ENCODE measurements at places on chromosomes 1 and 21.

DNA sequence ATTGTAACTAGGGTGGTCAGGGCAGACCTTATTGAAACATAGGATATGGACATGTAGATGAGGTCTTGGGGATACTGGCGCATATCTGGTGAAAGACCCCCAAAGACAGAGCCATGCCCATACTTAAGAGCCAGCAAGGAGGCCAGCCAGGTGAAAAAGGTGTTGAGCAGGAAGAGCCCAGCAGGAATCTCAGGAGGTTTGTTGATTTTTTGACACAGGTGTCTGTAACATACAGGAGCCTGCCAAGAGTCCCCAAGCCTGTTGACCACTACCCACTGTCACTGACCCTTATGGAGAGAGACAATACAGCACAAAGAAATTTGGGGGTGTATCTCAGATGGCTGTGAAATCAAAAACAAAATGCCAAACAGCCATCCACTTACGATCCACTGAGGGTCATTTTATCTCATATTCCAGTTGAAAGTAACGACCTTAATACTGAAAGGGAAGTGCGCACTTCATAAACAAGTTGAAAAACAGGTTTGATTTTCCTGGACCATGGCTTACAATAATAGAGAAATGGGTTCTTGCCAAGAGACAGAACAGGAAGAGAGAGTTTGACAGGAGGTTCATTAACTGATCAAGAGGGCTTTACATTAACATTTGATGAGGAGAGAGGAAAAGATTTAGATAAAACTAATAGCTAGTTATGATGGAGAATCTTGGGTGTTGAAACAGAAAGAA, 163.6 kb downstream of the GLUL start:
- no peak for DNase-seq

GRCh38 chr1:154407198-154408091, 2.3 kb downstream of the IL6R start:
- no peak for DNase-seq

DNA sequence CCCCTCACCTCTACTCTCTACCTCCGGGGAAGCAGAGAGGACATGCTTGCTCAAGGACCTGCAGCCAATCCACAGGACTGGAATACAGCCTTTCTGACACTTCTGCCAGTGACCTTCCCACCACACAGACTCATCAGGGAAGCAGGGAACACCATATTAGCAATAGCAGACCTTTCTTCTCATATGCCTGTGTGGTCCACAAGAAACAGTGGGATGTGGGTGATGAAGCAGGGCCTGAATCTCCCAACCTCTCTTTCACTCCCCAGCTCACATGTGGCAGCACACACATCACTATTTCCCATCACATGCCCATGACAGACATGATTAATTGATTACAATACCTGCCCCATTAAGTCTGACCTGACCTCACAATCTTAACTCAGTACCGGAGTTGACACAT, 695.1 kb downstream of the MATN1 start:
- no peak for DNase-seq

GRCh38 chr1:227320476-227320875, 2.2 kb upstream of the CDC42BPA start:
- no peak for DNase-seq

- peak; percentile 51 for DNase-seq
These were observed at the start of gene MAN1A2 for GRCh38 chr1:117367046-117368025. TSS of gene MAN1A2 (plus strand) at chr1:117367449. CDS start at chr1:117368184, 735 bp downstream.

GRCh38 chr21:32494934-32495709, 82.6 kb downstream of the EVA1C start:
- no peak for DNase-seq

DNA sequence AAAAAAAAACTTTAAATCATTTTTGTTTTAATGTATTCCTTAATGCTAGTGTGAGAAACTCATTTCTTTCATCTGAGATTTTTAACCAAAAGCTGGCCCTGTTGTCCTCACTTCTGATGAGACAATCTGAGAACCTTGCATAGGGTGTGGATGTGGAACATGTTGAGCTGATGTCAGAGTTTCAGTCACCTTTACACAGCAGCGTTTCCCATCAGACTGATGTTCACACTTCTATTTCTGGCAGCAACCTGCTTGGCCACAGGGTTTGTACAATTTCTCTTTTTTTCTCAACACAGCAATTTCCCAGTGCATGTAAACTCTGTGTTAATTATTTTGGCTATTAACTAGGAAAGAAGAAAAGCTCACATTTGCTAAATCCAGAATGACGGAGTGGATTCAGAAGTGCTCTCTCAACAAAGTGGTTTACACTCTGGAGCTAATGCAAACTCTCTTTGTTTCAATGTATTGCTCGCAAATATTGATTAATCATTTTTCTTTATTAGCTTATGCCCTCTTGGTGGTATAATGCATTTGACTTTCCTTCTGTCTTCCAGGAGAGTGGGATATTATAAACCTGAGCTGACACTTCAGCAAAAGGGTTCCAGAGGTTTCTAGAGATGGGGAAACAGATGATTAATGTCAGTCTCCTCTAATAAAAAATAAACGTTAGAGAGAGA, 70.5 kb upstream of the HSPA13 start:
- no peak for DNase-seq

- peak; percentile 54 for DNase-seq
These were observed 31.1 kb downstream of the MRAP start for GRCh38 chr21:32329776-32330175.

GRCh38 chr21:35035581-35035980, 13.5 kb downstream of the RUNX1 start:
- no peak for DNase-seq

- no peak for DNase-seq
These were observed 29.6 kb downstream of the B3GALT2 start for GRCh38 chr1:193156822-193157142.

- DNase-seq = peak; percentile 89
These were observed 41.8 kb upstream of the CAMTA1 start for GRCh38 chr1:6743189-6744101.

- DNase-seq = no peak
These were observed 56.3 kb upstream of the NEK2 start for GRCh38 chr1:211731456-211732292.

GRCh38 chr1:23824711-23825075, 536 bp downstream of the HMGCL start:
- peak; percentile 22 for DNase-seq

- DNase-seq = peak; percentile 65
These were observed 41.0 kb downstream of the RUNX3 start for GRCh38 chr1:24888971-24889676.

GRCh38 chr1:175839779-175840669, 96.6 kb upstream of the TNR start:
- DNase-seq = no peak

GRCh38 chr21:20522611-20523010, 475.6 kb upstream of the NCAM2 start:
- no peak for DNase-seq

DNA sequence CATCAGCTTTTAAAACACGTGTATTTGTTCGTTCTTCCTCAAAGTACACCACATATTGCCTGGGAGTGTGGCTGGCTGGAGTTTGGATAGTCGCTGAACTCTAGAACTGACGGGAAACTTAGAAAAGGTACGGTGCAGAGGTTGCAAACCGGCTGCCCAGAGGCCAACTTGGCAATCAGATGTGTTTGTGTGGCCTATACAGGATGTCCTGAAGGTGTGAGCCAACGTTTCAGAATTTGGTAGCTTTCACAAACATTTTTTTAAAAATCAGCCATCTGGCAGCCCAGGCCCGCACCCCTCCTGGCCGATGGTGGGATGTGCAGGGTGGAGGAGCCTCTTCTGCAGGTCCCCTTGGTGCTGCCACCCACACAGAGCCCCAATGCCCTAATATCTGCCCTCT, 73.6 kb upstream of the SLC25A33 start:
- no peak for DNase-seq

DNA sequence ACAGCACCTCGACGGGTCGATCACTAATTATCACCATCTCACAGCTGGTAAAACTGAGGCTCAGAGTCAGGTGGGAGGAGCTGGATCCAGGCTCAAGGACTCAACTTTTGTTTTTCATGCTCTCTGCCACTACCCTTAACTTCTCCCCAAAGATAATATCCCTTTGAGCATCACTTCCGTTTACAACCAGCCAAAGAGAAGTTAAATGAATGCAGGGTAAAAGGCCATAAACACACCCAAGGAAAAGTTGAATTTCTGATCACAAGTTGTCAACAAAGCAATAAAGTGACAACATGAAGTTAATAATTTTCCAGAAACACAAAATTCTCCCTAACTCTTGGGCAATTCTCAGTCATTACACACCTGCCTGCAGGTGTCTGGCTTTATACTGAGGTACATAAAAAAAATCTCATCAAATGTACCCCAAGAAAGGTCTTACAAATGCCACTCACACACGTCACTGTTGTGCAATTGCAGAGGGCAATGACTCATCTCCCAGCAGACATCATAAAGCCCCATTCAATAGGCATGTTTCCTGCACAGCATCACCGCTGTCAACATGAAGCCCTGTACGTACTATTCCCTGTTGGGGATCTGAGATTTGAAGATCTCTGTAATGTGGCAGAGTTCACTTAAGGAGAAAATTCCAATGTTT, 3.4 kb downstream of the OR2T11 start:
- DNase-seq = no peak

- no peak for DNase-seq
These were observed 1159.8 kb upstream of the ADGRL2 start for GRCh38 chr1:80640978-80641377.

DNA sequence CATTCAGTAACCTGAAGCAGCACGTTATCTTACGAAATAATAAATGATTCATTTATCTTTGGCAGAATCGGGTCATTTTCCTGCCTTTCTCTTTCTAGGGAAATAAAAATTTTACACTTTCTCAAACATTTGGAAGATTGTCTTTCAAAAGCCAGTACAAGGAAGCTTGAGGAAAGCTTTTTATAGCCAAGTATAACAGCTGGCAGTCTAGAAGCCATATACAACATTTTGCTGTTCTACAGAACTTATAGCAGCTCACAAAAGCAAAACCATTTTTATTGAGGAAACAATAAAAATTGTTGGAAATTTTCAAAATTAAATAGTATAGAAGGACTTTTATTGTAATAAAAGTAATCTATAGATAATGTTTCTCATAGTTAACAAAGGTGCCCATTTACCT, 448.6 kb downstream of the SMYD3 start:
- DNase-seq = no peak

DNA sequence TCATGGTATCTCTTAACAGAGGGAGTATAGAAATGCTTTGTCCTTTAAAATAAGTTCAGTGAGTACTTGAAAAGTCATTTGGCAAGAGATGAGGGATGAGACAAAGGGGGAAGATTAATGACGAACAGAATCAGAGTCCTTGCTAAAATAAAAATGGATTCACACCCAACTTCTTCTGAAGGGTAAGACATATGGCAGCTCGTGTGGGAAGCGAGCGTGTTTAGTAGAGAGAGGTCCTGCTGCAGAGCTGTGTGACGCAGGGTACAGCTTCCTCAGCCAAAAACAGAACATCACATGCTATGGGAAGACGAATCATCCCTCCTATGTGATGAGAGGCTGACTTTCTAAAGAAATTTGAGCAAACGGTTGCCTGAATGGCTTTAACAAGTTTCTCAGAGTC, 158.5 kb upstream of the LMO4 start:
- no peak for DNase-seq

DNA sequence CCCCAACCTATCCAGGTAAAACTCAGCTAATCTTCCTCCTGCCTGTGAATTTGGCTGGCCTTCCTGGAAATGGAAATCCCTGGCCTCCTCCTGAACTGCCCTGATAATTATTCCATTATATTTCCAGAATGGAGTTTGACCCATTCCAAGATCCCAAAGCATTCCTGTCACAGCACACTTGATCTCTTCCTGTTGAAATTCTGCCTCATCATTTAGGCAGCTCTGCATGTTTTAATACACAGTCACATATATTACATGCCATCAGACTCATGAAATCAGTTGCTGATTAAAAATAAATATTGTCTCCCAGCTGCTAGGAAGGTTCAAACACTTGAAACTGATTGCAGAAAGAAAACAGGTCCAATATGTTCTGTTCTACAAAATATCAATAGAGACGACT, 148.2 kb upstream of the PALMD start:
- peak; percentile 3 for DNase-seq

DNA sequence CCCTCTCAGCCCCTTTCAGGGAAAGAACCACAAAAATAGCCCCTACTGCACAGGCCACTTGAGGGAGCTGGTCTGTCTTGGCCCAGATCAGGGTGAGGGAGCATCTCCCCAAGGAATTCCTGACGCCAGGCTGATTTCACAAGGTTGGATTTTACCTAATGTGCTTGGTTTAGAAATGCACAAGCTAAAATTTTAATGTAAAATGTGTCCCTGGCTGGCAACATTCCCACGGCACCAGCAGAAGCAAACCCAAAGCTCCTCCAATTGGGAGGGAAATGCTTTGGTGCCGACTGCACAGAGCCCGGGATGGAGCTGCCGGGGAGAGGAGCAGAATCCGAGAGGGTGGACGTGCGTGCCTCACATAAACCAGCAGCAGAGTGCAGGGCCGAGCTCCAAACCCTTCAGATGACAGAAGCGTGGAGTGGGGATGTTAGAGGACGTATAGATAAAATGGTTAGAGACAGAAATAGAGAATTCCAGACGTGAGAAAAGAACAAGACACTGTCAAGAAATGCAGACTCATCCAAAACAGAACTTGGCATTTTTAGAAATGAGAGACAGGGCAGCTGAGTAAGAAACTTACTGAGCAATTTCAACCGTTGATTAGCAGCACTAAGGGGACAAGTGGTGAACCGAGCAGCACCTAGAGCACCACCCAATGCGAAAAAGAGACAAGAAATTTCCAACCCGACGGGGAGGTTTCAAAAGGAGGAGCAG, 41.6 kb upstream of the TMEM52 start:
- DNase-seq = no peak

DNA sequence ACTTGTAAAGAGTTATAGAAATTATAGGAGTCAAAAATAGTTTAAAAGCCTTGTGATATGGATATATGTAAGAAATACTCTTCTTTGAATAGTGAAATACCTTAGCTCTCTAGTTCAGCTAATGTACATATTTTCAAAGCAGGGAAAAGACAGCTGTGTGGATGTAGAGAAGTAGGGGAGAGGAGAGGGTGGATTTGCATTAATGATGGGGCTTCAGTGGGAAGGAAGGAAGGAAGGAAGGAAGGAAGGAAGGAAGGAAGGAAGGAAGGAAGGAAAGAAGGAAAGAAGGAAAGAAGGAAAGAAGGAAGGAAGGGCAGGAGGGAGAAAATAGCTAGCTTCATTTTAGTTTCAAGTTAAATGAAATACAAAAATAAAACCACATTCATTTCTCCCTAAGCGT, 62.4 kb upstream of the RGS1 start:
- DNase-seq = no peak

DNA sequence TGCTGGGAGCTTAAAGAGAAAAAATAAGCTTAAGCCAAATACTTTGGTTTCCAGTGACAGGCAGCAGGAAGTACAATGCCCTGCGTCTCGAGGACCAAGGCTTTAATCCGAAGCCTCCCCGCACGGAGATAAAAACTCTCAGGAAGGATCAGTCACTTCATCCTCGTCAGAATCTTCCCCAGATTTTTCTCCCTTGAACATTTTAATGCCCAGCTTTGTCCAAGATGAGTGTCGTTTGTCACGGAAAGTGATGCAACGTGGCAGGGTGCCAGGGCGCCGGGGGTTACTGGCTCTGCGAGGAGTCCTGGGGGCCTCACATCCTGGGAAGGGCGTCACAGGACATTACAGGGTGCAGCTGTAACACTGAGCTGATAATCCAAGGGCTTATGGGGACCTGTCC, 25.2 kb upstream of the PCBP3 start:
- DNase-seq = no peak
